ENCODE measurements at places on chromosomes 3 and 15.

- peak; percentile 94 for DNase-seq
These were observed at the start of gene FLNB for GRCh38 chr3:58008141-58009025. TSS of gene FLNB (plus strand) at chr3:58008422. CDS start at chr3:58008565, 143 bp downstream.

GRCh38 chr15:90875549-90875981, 7.2 kb downstream of the FURIN start:
- no peak for DNase-seq

- peak; percentile 30 for DNase-seq
These were observed 541.1 kb downstream of the AGBL1 start for GRCh38 chr15:86620641-86621349.

DNA sequence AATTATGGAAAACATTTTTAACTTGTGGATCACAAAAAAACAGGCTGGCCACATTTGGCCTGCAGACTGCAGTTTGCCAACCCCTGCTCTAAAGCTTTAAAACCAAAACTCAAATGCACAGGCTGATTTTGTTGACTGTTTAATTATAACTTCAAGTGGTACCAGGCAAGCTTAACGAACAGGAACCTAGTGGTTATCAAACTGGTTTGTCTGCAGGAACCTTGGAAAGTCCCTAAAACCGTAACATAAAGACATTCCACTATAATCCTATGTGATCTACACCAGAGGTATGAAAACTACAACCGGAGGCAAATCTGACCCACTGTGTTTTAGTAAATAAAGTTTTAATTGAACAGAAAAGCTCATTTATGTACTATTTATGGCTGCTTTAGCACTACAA, 52.4 kb downstream of the TBL1XR1 start:
- no peak for DNase-seq

DNA sequence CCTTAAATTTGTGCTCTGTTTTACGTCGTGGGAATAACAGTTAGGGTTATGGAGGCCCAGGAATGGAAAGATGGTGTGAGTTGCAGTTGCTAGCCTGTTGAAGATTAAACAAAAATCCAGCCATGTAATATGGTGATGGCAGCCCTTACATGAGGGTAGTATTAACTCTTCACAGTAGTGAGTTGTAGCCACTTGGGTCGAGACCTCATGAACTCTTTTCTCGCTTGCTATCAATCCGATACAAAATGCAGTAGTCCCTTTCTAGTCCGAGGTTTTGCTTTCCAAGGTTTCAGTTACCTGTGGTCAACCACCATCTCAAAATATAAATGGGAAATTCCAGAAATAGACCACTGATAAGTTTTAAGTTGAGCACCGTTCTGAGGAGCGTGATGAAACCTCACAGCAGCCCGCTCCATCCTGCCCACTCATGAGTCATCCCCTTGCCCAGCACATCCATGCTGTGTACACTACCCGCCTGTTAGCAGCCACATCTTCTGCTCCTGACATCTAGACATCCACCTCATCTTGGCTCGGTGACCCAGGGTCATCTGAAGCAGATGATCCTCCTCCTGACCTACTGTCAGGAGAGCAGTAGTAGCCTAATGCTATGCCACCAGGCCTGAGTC, 177.9 kb downstream of the CDIN1 start:
- DNase-seq, result no peak

- DNase-seq, result no peak
These were observed 156.7 kb downstream of the SERPINI1 start for GRCh38 chr3:167892205-167892604.

- no peak for DNase-seq
These were observed 162.4 kb upstream of the TGFBR2 start for GRCh38 chr3:30443756-30444673.

GRCh38 chr3:59563072-59563605, 513.3 kb upstream of the CFAP20DC start:
- DNase-seq, result no peak

GRCh38 chr15:96268442-96269204, 61.9 kb upstream of the NR2F2 start:
- no peak for DNase-seq

GRCh38 chr15:31336593-31337295, 10.1 kb downstream of the KLF13 start:
- DNase-seq, result no peak

DNA sequence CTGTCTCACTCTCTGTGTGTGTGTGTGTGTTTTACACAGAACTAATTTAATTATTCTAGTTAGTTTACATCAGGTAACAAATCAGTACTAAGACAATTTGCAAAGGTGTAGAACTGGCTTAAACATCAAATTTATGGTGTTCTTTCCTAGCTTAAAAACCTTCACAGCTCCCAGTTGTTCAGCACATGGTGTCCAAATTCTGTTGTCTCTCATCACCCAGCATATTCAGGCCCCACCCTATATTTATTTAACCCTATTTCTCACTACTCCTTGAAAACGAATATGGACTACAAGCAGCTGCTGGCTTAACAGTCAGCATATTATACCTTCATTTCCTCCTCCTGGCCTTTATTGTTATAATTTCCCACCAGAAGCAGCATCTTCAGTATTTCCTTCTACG, 1.2 kb downstream of the IL20RB start:
- DNase-seq, result no peak

DNA sequence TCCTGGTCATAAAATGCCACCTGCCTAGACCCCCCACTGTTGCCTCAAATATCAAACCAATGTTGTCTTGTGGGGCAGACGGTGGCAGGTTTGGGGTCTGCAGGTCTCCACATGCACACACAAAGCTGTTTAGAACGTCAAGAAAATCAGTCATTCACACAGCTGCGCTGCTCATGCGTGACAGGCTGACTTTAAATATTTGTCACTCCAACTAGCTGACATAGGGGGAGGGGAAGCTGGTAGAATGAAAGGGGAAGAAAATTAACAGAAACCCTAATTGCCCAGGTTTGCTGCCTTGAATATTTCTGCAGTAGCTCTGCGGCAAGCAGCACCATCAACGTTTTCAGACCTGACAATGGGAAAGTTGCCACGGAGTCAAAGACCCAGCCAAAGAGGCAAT, 201.8 kb downstream of the ABHD5 start:
- peak; percentile 80 for DNase-seq

GRCh38 chr3:16084887-16085286, 89.6 kb upstream of the GALNT15 start:
- no peak for DNase-seq

DNA sequence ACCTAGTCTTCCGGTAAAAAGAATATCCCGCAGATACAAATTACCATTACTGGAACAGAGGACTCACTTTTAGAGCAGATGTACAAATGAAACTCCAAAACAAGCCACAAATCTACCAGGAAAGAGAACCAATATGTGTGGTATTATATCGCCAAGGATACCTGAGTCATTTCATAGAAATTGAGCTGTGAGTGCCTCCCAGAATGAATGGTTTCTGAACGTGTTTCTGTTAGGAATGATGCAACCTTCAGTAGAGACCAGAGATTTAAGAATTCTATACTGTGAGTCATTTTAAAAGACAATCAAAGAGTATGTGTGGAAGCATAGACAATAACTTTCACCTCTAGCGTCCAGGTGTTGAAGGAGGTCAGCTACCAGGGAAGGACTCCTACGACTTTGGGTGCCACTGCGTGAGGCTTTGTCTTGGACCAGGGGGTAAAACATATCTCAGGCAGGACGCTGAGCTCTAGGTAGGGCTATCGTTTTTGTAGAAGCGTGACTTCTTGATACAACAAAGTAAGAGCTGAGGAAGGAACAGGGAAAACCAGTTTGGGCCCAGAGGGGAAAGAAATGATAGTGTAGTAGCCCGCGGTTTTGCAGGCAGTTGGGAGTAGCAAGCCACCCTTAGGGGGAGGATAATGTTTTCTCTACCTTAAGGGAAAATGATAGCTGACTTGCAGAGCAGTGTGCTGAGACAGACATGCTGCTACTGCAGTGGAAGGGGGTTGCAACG, 210.4 kb downstream of the TP63 start:
- no peak for DNase-seq

- no peak for DNase-seq
These were observed 43.5 kb downstream of the PHC3 start for GRCh38 chr3:170137986-170138385.

- no peak for DNase-seq
These were observed 25.0 kb downstream of the TBC1D2B start for GRCh38 chr15:78052545-78052944.

- DNase-seq, result no peak
These were observed 80.4 kb upstream of the GCNT3 start for GRCh38 chr15:59531066-59531675.

GRCh38 chr15:25901811-25902605, 38.9 kb upstream of the ATP10A start:
- peak; percentile 24 for DNase-seq

- DNase-seq, result no peak
These were observed 5.1 kb downstream of the MIX23 start for GRCh38 chr3:122377975-122378374.

Data from eye (tissue), 1 donor.